ENCODE measurements at places on chromosomes 3 and 15.
A peak's percentile ranks its signal among the peaks of the same experiment; 100 is the strongest.

GRCh38 chr3:48993834-48994233 lies 3.8 kb downstream of the P4HTM start:
- no peak for DNase-seq

- DNase-seq, result no peak
These were observed 16.4 kb upstream of the PRR20G start for GRCh38 chr3:127304121-127304744.

DNA sequence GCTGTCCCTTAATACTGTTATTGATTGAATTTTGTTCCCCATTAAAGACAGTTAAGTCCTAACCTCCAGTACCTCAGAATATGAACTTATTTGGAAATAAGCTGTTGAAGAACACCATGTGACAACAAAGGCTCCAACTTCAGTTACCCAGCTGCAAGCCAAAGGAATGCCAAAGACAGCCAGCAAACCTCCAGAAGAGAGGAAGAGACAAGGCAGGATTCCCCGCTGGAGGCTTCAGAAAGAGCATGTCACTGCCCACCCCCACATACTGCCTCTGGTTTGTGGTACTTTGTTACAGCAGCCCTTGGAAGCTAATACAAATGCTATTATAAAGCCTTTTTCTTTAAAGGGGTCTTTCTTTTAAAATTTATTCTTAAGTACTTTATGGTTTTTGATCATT lies 18.4 kb upstream of the NEK10 start:
- no peak for DNase-seq

- no peak for DNase-seq
These were observed 286.3 kb upstream of the ROBO2 start for GRCh38 chr3:76753599-76753998.

DNA sequence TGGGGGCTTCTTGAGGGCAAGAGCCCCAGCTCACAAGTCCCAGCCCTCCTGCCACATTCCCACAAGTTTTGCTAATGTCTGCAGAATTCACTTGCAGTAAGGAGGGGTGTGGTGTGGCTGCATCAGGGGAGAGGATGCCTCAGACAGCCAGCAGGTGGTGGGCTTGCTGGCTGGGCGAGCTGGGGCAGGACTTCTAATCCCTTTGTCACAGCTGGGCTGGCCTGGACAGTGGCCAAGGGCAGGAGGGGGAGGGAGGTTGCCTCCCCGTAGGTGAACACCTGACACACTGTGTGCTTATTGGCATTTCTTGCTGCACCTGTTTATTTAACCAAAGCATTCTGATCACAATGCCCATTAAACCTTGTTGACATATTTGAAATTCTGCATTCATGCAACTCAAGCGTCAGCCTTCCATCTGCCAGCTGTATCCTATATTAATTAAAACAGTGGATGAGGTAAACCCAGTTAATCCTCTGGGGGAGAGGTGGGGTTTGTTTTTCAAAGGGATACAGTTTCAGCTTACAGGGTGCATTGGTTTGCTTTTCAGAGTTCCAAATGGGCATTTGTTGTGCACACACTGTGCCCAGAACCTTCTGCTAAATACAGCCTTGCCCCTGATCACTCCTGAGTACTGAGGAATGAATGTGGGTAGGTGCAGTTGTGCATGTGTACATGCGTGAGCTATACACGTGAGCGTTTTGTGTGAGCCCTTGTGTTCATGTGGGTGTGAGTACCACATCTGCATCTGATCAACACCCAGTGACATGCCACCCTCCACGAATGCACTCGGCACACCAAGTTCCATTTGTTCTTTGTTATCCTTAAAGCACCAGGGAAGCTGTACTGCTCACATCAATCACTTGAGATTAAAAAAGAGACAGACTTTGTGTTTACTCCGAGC lies 268.7 kb downstream of the XXYLT1 start:
- no peak for DNase-seq

- no peak for DNase-seq
These were observed 30.2 kb downstream of the BCL2L10 start for GRCh38 chr15:52082197-52083036.

DNA sequence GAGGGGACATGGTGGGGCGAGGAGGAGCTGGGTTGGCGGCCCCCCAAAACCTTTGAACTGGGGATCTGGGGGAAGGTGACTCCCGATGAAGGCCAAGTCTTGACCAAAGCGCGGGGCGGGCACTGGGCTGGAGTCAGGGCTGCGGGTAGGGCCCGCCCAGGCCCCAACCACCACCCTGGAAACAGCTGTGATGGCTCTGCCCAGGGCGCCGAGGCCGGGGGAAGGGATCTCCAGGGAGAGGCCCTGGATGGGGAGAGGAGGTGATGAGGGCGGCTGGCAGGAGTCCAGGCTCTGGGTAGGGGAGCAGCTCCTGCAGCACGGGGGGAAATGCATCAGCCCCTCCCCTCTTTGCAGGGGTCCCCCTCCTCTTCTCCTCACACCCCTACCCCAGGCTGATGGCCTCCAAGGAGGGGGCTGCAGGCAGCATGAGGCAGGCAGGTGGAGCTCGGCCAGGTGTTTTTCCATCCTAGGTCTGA lies 5.9 kb upstream of the C15orf39 start:
- DNase-seq, result no peak

- no peak for DNase-seq
These were observed 144.1 kb upstream of the ALCAM start for GRCh38 chr3:105222568-105223093.

DNA sequence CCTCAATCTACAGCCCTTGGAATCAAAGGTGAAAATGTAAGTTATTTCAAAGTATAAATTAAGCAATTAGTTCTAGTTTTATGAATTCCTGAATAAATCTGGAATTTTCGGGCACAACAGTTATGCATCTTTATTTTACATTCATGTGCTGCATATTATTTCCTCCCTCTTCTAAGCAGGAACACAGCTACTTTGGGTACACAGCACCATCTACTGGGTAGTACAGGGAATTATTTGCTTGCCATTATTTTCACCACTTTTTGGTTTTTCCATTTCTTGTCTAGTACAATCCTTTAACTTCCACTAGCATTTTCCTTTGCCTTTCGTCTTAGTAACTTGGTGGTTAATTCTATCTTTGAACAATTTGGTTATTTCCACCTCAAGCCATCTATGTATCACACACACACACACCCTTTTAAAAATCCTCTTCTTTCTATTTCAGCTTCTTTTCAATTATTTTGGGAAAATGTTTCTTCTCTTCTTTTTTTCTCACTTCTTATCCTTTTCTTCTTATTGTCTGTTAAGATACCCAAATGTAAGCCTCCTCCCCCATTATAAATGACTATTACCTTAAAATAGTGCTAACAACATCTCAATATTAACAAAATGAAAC lies 451.0 kb downstream of the MFSD1 start:
- DNase-seq, result no peak

GRCh38 chr15:27398631-27399161 lies 427.7 kb downstream of the GABRG3 start:
- DNase-seq, result no peak

- DNase-seq, result no peak
These were observed 80.6 kb upstream of the CHD2 start for GRCh38 chr15:92819278-92820235.

DNA sequence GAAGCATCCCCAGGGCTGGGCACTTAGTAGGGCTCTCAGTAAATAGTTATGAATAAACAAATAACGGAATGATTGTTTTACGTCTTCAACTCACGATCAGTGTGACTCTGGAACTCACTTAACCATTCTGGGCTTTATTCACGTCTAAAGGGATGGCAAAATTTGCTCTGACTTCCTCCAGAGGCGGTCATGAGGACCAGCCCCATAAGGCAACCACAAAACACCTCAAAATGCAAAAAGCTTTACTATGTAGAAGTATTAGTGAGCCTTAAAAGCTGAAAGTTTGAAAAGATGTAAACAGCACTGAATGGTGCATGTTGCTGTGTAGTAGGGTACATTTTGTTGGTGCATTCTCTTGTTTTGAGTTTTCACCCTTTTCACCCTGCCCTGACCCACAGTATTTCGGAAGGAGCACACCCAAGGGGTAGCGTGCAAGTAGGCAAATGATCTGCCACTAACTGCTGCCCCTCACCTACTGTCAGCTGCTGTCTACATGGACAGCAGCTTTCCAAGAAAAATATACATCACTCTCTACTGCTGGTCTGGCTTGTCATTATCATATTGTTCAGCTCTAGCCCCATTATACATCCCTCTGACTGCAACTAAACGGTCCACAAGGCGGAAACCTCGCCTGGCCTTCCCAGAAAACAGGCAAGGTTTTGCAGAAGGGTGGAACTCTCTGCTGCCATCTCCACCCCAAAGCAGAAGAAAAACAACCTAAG lies 308.5 kb upstream of the PROK2 start:
- no peak for DNase-seq

GRCh38 chr3:182124187-182124586 lies 412.5 kb downstream of the SOX2 start:
- DNase-seq, result no peak

DNA sequence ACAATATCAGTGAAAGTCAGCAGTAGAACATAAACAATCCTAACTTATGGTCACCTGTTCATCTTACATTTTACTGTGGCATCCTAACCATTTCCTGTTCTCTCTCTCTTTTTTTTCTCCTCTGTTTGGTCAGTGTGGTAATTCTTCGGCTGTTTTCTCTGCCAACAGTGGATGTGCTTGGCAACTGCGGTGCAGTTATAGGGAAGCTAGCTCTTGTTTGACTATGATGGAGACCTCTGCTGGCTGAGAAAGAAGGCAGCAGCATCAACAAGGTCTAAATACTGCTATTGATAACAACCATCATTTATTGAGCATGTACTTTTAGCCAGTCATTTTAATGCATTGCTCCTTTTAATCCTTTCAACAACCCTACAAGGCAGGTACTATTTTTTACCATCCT lies 723 bp upstream of the DRD3 start:
- no peak for DNase-seq

DNA sequence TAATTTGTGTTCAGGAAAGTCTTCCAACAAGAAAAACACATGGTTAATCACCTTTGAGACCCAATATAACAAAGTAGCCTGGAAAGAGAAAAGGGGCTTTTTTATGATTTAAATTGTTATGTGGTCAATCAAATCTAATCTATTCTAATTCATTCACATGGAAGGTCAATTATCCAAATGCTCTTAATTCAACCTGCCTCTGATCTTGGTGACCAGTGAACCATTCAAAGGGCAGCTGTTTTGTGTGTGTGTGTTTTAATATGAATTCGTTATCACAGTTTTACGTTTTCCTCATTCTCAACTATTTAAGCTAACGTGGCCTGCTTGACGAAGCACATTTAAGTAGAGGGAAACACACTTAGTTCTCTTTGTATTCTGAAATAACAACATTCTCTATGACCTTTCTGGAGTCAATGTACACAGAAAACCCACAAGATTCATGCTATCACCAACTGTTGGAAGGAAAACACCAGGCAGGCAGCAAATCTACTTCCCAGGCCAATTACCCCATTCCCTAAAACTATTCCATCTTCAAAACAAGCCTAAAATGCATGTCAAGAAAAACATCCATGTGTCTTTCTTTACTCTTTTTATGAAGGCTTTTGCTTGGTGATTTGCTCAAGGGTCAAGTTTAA lies 195.4 kb downstream of the SUCLG2 start:
- DNase-seq, result no peak

- DNase-seq, result no peak
These were observed 198.6 kb downstream of the KBTBD8 start for GRCh38 chr3:67196677-67197076.

DNA sequence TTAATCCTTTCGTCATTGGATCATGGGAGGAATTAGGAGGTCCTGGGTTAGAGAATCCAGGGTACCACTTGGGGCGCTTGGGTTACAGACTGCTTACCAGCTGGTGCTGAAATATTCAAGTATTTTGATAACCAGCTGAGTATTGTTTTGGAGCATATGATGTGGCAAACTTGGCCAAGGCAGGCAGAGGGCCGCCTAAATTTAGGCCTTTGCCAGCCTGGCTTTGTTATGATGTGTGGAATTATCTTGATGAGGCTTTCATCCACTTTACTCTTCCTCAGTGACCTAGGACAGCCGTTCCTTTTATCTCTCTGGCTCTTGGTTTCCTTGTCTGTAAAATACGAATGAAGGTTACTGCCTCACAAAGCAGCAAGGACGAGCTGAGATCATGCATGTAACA lies 6.9 kb downstream of the COPG1 start:
- no peak for DNase-seq

GRCh38 chr15:65550681-65551098 lies 20.4 kb downstream of the HACD3 start:
- no peak for DNase-seq

- DNase-seq, result peak; percentile 44
These were observed 1.3 kb downstream of the CAMK2N2 start for GRCh38 chr3:184259878-184260723.

- no peak for DNase-seq
These were observed 431.8 kb upstream of the CNTN4 start for GRCh38 chr3:1666865-1667264.

DNA sequence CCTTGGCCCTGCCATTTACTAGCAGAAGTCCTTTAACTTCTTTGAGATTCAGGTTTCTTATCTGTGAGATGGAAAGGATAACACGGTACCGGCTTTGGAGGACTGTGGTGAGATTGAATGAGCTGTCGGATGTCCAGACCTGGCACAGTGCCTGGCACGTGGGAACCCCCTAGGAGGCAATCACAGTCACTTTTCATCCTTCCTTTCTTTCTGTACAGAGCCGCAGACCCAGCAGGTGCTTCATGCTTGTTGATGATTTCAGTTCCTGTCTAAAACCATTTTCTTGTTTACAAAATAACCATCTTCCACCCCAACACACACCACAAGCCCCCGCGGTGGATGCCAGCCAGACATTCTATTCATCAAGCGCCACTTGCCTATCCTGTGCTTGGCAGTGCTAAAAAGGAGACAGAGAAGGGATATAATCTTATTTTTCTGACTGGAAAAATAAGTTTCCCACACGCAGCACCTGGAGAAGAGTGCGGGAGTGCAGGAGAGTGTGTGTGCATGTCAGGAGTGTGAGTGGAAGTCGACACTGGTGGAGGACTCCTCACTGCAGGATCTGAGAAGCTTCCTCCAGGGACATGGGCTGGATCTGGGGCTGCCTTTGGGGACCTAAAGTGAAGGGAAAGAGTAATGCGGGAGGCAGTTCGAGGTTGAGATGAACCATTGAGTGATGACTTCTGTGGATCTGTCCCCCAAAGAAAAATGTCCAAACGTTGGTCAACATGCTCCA lies 85.7 kb downstream of the ST6GAL1 start:
- no peak for DNase-seq

DNA sequence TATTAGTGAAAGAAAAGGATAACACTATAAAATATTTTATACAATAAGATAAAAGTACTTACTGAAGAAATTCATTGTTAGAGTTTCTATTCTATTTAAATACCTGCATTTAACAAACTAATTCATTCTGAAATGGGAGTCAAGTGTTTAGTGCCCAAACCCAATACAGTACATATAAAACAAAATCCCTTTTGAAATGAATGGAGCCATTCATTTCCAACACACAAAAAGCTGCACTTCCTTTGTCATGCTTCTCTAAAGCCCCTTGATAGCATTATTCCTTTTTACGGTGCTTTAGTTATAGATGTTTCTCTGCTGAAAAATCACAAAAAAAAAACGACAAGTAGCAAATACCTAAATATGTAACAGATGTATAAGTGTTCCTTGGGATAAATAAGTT lies 596.3 kb downstream of the ZIC1 start:
- no peak for DNase-seq

GRCh38 chr15:62075595-62076277 lies 9.0 kb downstream of the C2CD4A start:
- no peak for DNase-seq
